Muscle of leg (tissue), 16 donors: ENCODE measurements at places on chromosomes 11 and 22. TPM values are rescaled to one million over a fixed set of nuclear protein-coding genes. Genes with fewer than 3 reads are reported as not detected.

Gene CAPRIN1
- 117 TPM for total RNA-seq

Gene GGT5
- total RNA-seq: 3.4 TPM

Gene EHF
- not detected for total RNA-seq

Gene FADD
- 12.1 TPM for total RNA-seq

Gene HPX
- 1.3 TPM for total RNA-seq

Gene PHLDA2
- total RNA-seq: not detected

Gene PRG3
- 0.22 TPM for total RNA-seq

GRCh38 chr11:113581713-113582112 is 106.5 kb upstream of the DRD2 start:
- H3K27ac ChIP-seq: no peak overlapping the region
- H3K4me3 ChIP-seq: no peak overlapping the region
- H3K27me3 ChIP-seq: peaks cover 3% of the 10 kb centered on the region
- H3K36me3 ChIP-seq: no peaks in the 10 kb centered on the region

DNA sequence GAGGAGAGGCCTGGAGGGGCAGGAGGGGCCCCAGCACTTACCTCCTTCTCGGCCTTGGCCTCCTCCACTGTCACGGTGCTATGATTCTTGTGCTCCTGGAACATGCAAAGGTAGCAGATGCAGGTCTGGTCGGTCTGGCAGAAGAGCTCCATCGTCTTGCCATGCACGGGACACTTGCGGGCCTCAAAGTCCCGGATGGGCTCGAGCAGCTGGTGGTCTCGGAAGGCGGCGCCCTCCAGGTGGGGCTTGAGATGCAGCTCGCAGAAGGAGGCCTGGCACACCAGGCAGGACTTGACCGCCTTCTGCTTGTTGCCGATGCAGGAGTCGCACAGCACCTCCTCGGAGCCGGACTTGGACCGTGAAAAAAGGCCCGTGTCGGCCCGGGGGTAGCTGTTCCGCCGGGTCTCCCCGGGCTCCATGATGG is 714 bp downstream of the TRIM29 start:
- no peak for DNase-seq
- H3K4me1 ChIP-seq: no peaks in the 10 kb centered on the region
- no peak overlapping the region for H3K4me3 ChIP-seq
- H3K27ac ChIP-seq: no peak overlapping the region

DNA sequence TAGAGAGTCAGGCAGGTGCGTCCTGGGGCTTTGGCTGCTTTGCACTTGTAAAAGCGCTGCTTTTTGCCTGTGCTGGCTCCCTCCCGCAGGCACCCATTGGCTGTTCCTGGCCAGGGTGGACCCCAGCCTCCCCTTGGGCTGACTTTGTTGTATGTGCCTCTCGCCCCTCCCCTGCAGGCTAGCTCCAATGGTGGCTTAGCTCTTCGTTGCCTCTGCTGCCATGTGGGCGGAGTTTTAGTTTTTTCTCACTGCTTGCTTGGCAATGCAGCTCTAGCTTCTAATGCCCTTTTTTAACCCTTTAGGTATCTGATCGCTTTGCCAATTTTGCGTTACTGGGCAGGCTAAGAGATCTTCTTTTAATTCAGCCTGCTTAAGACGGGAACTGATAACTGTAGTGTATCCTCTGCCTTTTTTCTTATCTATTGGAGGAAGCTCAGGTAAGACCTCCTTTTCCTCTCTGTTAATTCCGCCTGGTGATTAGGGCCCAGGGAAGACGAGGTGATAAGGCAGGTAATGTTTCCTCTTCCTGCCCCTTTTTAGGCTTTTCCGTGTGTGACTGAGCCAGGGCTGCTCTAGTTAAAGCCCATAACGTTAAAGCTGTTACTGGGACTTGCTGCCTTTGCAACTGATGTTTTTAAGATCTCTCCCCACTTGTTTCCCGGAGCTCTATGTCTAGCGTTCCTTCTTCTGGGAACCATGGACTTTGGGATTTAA is 11.7 kb upstream of the GLYATL1 start:
- H3K36me3 ChIP-seq: no peaks in the 10 kb centered on the region
- H3K4me1 ChIP-seq: peaks cover 10% of the 10 kb centered on the region

DNA sequence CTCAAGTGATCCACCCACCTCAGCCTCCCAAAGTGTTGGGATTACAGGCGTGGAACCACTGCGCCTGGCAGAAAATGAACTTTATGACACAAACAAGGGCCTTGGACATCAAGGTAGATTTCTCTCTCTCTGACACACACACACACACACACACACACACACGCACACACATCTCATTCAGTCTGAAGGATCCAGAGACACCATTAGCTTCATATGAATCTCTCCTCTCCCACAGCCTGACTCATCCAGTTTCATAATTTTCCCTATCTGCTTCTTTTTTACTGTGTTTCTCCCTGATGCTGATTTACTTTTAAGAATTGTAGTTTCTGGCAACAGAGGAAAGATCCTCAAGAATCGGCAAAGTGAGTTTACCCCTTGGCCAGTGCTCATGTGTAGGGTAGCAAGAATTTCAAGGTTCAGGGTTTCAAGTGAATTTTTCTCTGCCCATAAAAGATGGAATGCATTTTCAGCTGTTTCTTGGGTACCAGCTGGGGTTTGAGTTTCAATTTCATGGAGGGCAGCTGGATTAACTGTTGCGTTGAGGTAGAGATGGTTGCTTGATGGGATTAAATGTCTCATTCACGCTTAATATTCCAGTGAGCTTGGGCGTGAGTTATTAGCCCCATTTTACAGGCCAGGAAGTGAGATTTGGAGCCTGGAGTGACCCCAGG is 3.5 kb downstream of the MYO18B start:
- peak overlapping the region; percentile 74 for H3K27ac ChIP-seq
- H3K4me3 ChIP-seq: no peak overlapping the region
- H3K36me3 ChIP-seq: peaks cover 3% of the 10 kb centered on the region
- H3K4me1 ChIP-seq: peaks cover 68% of the 10 kb centered on the region

DNA sequence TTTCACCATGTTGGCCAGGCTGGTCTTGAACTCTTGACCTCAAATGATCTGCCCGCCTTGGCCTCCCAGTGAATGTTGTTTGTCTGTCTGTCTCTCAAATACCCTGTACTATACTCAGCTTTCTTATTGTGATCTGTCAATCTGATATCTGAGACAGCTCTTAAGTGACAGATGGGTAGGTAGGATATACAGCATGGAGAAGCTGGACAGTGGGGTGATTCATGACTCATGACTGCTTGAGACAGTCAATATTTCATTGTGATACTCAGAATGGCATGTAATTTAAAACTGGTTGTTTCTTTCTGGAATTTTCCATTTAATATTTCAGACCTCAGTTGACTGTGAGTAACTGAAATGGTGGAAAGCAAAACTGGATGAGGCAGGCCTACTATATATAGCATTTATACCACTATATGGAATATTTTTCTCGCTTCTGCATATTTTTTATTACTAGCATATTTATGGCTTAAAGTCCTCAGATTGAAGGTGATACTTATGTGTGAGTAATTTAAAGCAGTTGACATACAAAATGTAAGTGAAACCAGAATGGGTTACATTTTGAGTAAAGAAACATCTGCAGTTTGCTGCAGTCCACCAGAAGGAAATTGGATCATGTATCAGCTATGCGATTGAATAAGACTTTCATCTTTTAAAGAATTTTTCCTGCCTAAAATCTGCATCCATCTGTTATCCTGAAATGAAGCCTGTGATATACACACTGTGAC is 22.3 kb downstream of the ARHGAP42 start:
- H3K27me3 ChIP-seq: no peaks in the 10 kb centered on the region
- peaks cover 4% of the 10 kb centered on the region for H3K4me1 ChIP-seq
- peak; percentile 82 for DNase-seq
- H3K27ac ChIP-seq: peak overlapping the region; percentile 78
- no peak overlapping the region for H3K4me3 ChIP-seq

DNA sequence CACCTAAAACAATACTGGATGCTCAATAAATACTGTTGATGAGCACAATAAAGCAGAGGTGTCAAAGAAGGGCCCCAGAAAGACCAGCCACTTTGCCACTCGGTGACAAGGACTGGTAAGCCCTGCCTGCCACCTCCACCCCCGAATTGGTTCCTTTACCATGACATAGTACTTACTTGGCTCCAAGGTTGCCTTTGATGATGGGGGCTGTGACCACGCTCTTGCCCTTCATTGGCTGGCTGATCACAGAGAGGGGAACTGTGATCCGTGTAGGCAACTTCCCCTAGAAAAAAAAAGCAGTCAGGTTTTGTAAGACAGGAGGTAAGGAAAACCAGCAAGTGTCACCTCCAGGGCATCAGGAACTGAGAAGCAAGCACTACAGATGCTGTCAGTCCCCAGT is 29.7 kb downstream of the NFRKB start:
- H3K36me3 ChIP-seq: peaks cover 68% of the 10 kb centered on the region
- DNase-seq: no peak

DNA sequence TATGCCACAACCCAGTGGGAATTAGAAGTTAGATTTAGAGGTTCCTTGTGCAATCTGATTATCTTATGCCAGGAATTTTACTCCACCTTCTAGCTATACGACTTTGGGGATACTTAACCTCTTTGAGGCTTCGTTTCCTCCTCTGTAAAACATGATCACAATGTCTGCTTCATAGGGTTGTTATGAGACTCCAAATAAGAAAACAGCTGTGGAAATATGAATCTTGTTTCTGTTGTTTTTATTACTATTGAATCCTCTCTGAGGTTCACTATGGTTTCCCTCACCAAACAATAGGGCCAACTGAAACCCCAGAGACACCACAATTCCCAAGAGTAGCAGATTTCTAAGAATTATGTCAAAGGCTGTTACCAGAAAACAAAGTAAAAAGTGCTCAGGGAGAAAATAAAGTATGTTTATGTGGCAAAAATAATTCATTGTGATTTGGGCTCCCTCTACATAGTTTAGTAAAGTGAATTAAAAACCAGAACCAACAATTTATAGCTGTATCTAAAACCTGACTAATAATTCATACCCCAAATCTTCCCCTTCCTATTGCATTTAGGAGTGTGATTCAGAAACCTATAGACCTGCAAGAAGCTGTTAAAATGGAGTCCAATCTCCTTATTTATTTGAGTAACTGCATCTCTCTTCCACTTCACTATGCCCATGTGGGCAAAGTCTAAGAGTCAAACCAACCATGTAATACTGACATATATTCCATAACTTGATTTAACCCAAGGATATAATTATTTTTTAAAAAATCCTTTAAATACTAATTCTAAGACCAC is 38.4 kb downstream of the AMBRA1 start:
- H3K27me3 ChIP-seq: no peaks in the 10 kb centered on the region
- peak; percentile 52 for DNase-seq
- H3K4me3 ChIP-seq: no peak overlapping the region
- H3K4me1 ChIP-seq: no peaks in the 10 kb centered on the region
- peak overlapping the region; percentile 22 for H3K27ac ChIP-seq

DNA sequence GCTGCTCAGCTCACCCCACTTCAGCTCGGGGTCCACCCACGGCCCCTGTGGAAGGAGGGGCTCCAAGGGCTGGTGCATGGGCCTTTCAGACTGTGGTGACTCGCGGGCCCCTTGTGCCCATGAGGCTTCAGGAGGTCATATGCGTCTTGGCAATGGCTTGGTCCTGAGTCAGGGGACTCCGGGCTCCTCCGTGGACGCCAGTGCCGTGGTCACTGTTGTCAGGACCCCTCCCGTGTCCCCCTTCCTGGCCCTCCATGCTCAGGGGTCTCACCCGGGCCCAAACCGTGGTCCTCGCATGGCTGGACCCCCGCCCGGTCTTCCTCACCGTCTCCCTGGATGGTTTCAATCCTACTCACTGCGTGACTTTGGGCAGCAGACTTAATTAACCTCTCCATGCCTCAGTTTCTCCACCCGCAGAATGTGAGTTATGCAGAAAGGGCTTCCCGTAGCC is 436.4 kb downstream of the TBC1D22A start:
- H3K4me1 ChIP-seq: peaks cover 25% of the 10 kb centered on the region
- peaks cover 12% of the 10 kb centered on the region for H3K27me3 ChIP-seq
- no peak overlapping the region for H3K27ac ChIP-seq
- DNase-seq: no peak
- H3K4me3 ChIP-seq: no peak overlapping the region

- no peak overlapping the region for H3K4me3 ChIP-seq
- H3K27ac ChIP-seq: no peak overlapping the region
- H3K36me3 ChIP-seq: no peaks in the 10 kb centered on the region
- H3K4me1 ChIP-seq: peaks cover 24% of the 10 kb centered on the region
- peaks cover 58% of the 10 kb centered on the region for H3K27me3 ChIP-seq
Measured at GRCh38 chr11:70713086-70713835, 314.9 kb downstream of the CTTN start.

- no peak overlapping the region for H3K4me3 ChIP-seq
- DNase-seq: no peak
- peaks cover 20% of the 10 kb centered on the region for H3K4me1 ChIP-seq
- H3K36me3 ChIP-seq: no peaks in the 10 kb centered on the region
- no peak overlapping the region for H3K27ac ChIP-seq
- peaks cover 3% of the 10 kb centered on the region for H3K27me3 ChIP-seq
Measured at GRCh38 chr11:130514316-130514715, 65.9 kb downstream of the ADAMTS15 start.

GRCh38 chr11:121328176-121328966 is 35.8 kb downstream of the SC5D start:
- no peak overlapping the region for H3K27ac ChIP-seq
- H3K27me3 ChIP-seq: peaks cover 4% of the 10 kb centered on the region
- H3K4me3 ChIP-seq: no peak overlapping the region
- no peaks in the 10 kb centered on the region for H3K36me3 ChIP-seq

GRCh38 chr11:45238724-45239123 is 47.4 kb downstream of the SYT13 start:
- no peaks in the 10 kb centered on the region for H3K36me3 ChIP-seq
- DNase-seq: peak; percentile 86
- H3K4me3 ChIP-seq: no peak overlapping the region

- H3K27ac ChIP-seq: peak overlapping the region; percentile 98
- H3K4me1 ChIP-seq: peaks cover 16% of the 10 kb centered on the region
- peaks cover 3% of the 10 kb centered on the region for H3K36me3 ChIP-seq
- H3K4me3 ChIP-seq: peak overlapping the region; percentile 45
- no peaks in the 10 kb centered on the region for H3K27me3 ChIP-seq
- peak; percentile 95 for DNase-seq
Measured at GRCh38 chr11:59144579-59145345, 2.1 kb downstream of the FAM111A start.

DNA sequence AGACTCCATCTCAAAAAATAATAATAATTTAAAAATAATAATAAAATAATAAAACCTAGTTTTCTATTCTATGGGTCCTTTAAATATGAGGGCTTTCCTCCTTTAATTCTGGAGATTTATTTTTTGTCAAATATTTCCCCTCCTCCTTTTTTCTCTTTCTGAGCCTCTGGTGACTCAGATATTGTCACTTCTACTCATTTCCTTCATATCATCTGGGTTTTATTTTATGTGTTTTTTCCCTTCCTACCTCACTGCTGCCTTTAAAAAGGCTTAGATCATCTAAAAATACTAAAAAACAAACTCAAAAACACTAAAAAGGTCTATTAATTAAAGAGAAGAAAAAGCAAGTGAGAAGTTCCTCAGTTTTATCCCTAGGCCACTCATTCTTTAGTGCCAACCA is 138.9 kb downstream of the SPON1 start:
- H3K4me1 ChIP-seq: peaks cover under 1% of the 10 kb centered on the region
- no peak for DNase-seq
- no peak overlapping the region for H3K4me3 ChIP-seq
- H3K36me3 ChIP-seq: no peaks in the 10 kb centered on the region
- no peak overlapping the region for H3K27ac ChIP-seq

- DNase-seq: no peak
- no peak overlapping the region for H3K27ac ChIP-seq
- H3K36me3 ChIP-seq: no peaks in the 10 kb centered on the region
- no peaks in the 10 kb centered on the region for H3K27me3 ChIP-seq
Measured at GRCh38 chr11:31655483-31655882, 145.9 kb downstream of the ELP4 start.
